ENCODE measurements at places on chromosomes 6 and 20.
A peak's percentile ranks its signal among the peaks of the same experiment; 100 is the strongest.

- DNase-seq = no peak
These were observed 4.9 kb upstream of the EEF1A1 start for GRCh38 chr6:73525546-73526330.

DNA sequence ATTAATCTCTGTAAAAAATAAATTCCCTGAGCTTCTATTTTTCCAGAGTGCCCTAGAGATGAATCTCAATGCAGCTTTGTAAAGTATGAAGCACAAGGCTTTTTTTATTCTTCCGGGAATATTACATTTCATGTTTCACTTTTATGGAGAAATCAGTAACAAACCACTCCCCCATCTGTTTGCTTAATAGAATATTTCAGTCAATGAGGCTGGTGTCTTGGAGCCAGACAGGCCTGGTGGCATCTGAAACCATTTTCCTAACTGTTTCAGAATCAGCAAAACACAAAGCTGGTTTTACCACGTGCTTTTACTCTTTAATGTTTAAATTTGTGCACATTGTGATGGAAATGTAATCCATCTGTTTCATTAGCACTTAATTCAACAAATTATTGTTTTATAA lies 400.8 kb upstream of the HSF2 start:
- no peak for DNase-seq

- DNase-seq = no peak
These were observed 433.3 kb downstream of the UTRN start for GRCh38 chr6:144718431-144718830.

- DNase-seq = no peak
These were observed 123.8 kb upstream of the MARCKS start for GRCh38 chr6:113733381-113733780.

DNA sequence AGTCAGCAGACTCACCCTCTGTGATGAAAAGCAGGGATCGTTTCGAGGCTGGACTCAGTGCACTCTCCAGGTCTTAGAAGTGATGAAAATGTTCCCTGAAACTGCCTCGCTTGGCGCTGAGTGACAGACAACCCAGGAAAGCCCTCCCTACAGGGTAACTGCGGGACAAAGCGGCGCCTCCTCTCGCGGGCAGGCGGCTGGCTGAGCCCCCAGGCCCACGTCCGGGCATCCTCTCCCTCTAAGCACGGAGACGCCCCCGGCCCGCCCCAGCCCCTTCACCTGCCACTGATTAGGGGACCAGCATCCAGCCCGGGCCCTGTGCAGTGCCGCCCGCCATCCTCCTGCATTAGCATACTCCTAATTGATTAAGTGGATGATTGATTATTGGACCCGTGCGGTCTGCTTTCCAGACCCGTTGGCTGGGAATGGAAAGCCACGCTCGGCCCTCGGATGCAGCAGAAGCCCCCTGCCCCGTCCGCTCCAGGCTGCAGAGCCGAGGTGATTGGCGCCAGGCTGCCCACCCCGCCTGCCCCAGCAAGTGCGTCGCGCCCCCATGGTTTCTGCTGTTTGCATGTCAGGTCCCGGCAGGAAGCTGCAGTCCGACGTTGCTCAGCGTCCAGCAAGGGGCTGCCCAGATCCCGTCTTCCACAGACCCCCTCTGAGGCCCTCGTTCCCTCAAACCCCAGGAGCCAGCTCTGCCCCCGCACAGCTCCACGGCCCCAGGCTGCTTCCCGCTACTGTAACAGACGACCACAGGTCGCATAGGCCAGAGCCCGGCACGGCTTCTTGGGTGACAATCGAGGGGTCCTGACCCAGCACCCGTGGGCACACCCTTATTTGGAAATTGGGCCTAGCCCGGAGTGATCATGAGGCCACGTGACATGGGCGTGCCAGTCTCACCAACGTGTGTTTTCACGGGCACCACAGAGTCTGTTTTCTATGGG lies 131.6 kb downstream of the DLL1 start:
- no peak for DNase-seq

- no peak for DNase-seq
These were observed 1407.6 kb downstream of the EPHA7 start for GRCh38 chr6:92011681-92012245.

GRCh38 chr6:56093776-56094175 lies 153.6 kb downstream of the COL21A1 start:
- DNase-seq = no peak

DNA sequence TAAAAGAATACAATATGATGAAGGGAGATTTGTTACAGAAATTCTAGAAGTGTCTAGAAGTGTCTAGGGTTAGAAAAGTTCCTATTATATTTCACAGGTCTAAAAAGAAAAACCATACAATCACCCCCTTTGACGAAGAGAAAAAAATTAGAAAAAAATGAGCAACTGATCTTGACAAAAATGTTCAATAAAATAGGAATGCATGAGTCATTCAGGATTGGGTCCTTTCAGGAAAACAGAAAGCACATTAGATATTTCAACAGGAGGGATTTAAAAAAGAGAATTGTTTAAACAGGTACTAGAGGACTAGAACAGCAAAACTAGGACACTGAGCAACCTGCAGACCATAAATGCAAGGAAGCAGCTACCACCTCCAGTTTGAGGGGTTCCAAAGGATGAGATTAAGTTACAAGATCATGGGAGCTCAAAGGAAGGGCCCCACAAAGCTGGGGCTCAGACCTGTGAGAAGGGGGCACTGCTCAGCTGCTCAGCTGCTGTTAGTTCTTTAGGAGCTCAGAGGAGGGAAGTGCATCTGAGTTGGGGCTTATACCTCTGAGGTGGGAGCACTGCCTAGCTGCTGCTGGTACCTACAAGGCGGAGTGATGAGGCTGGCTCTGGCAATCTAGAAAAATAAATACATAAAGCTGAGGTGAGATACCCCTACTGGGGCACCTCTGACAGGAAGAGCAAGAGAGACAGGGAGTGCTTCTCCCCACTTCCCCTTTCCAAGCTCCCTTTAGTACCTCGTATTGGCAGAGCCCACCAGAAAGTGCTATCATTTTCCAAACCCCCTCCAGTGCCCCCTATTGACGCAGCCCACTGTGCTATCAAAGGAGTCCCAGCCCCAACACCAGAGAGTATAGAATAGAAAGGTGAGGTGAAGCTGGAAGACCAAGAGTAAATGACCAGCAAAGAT lies 27.1 kb upstream of the BEND6 start:
- no peak for DNase-seq

DNA sequence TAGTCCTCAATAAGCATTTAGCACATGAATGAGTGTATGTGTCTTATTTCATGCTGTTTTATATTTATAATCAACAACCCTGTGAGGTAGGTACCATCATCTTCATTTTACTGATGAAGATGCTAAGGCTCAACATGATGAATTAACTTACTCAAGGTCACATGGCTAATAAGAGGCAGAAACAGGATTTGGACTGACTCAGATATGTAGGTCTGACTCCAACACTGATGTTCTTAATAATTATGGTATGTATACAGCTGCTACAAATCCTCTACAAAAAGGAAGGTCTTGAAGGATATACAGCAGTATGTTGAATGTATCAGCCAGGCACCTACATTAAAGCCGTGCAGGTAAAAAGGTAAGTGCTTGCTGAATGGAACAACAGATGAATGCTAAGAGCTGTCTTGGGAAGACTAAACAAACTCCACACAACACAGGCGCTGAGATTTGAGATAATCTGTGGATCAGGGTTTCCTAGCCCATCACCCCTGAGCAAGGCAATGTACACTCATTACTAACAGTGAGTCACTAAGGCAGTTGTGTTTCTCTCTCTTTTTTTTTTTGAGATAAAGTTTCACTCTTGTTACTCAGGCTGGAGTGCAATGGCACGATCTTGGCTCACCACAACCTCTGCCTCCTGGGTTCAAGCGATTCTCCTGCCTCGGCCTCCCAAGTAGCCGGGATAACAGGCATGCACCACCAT lies 31.9 kb downstream of the TTI1 start:
- DNase-seq = no peak

DNA sequence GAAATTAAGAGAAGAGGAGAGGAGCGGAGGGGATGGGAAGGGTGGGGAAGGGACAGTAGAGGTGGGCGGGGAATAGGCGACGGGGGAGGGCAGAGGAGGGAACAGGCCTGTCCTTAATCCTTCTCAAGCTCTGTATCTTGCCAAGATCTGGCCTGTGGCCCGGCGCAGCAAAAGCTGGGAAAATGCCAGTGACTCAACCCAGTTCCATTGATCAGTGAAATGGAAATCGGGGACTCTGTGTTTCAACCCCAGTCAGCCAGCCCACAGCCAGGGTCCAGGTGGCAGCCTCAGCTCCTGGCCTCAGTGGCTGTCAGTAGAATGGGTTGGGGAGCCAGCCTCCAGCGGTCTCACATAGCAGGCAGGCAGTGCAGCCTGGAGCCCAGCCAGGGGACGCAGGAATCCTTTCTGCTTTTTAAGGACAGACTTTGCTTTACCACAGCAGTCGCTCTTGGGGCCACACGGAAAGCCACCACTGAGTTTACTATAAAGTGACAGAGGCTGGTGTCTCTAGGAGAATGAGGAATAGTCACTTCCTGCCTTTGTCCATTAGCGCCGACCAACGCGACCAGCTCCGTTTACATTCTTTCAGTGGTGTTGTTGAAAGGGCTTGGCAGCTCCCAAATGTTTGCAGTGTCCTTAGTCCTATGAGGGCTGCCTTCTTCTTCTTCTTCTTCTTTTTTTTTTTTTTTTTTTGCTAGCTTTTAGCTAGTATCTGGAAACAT lies 128.0 kb downstream of the RIN2 start:
- no peak for DNase-seq

DNA sequence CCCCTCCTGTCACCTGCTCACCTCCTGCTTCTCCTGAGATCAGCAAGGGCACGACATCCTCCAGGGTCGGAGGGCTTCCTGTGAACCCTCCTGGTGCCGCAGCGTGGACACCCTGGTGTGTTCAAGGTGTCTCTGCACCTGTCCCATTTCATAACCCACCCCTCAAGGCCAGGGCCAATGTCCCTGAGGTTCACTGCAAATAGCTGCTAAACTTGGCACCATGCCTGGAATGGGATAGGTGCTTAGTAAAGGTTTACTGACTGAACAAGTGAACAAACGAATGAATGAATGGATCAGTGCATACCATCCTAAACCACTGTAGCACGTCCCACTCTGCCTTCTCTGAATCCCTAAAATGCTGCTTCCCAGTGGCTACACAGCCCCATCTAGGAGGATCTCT lies 35.0 kb downstream of the SIRPA start:
- no peak for DNase-seq

DNA sequence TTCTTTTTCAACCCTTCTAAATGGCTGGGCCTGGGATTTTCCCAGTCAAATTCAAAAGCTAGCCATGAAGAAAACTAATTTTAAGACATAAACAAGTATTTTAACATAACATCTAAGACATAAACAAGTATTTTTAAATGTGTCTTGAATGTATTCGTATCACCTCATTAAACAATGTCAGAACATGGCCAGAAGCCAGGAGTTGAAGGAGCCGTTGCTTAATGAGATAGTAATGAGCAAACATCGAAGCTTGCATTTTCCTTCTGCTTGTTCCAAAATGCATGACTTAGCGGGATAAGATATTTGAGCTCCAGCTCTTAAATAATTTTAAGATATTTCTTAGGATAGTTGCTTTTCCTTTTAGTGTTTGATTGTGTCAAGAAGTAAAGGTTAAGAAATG lies 4.2 kb upstream of the RNF182 start:
- DNase-seq = no peak

DNA sequence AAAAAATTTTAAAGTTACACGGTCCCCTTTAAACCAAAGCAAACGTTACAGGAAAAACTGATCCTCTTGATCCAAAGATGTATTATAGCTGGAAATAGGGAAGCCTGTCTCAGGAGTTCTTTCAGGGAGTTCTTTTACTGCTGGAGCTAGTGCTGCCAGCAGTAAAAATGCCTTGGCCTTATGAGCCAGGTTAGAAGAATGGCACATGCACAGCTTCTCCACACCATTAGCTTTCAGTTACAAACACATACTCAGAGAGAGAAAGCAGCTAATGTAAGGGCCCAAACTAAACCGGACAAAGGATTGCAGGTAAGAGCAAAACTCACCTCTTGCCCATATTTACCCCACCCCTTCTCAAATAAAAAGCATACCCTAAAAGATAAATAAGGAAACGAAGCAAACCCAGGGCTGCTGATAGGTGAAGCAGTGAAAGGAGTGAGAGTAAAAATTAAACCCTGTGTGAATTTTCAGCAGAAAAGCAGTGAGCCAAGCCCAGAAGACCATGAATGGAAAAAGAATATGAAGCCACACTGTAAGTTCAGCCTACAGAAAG lies 19.0 kb downstream of the TBC1D20 start:
- no peak for DNase-seq

DNA sequence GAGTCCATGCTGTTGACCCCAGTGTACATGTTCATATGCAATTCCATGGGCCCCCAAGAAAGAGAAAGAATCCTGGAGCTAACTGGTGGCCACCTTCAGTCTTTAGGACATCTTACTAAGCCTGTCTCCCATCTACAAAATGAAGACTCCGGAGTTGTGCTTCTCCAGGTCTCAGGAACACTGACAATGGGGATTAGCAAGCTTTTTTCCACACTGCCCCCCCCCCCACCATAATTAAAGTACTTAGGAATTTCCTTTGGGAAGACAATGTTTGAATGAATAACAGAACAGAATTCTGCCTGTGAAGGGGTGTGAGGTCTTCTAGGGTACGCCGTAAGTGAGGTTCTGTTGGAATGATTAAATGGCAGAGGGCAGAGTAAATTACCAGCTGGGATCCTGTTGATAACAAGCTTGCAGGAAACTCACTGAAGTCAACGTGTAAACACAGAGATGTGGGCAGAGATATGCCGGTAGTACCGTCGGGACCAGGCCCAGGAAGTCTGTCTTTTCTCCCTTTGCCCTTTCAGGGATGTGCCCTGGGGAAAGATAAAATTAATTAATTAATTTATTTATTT lies 63.1 kb downstream of the ANKRD6 start:
- no peak for DNase-seq

GRCh38 chr6:55069132-55069781 lies 105.1 kb upstream of the HCRTR2 start:
- peak; percentile 6 for DNase-seq

GRCh38 chr20:63475209-63475608 lies 2.8 kb upstream of the KCNQ2 start:
- DNase-seq = no peak

DNA sequence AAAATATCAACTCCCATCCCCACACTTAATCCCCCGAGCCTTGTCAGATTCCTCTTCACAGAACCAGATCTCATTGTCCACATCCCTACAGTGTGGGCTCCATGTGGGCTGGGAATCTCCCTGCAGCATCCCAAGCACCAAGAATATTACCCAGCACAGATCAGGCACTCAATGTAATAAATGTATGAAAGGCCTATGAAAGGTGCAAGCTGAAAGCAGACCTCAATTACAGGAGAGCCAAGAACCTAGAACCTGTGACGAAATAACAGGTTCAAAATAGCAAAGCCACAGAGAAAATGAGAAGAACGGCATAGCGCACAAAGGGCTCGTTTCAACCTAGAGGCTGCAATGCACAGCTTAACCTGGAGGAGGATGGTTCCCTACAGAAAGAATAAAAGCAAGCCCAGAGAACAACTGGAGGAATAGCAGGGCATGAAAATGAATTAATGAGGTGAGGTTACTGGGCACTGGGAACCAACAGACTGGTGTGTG lies 3.1 kb downstream of the SLC23A2 start:
- no peak for DNase-seq

GRCh38 chr20:40680161-40680959 lies 8.7 kb downstream of the MAFB start:
- no peak for DNase-seq

Measured in natural killer cell (primary cell).